ENCODE measurements at places on chromosomes 12 and 14.

- DNase-seq, result no peak
These were observed 426.8 kb downstream of the VRK1 start for GRCh38 chr14:97224016-97224415.

- DNase-seq, result no peak
These were observed 20.8 kb downstream of the MLXIP start for GRCh38 chr12:122099280-122099749.

DNA sequence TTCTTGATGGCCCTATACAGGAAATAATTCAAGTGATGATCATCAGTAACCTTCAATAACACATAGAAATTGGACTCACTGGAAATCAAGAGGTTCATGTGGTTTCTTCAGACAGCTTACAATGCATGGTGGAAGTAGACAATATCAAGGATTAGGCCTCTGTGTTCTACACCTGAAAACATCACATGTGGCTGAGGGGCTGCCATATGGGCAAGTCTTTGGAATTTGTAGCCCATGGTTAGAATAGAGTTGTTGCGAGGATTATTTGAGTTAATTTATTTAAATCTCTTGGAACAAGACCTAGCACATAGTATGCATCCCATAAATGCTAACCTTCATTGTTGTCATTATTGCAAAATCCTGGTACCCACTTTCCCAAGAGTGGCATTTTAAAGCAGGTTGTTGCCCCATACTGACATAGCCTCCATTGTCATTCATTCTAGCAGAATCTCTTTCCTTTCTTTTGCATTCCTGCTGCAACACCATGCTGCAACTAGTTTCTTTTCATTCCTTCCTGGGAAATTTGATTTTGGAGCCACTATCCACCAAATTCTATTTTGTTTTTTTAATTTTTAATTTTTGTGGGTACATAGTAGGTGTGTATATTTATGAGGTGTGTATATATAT lies 352.7 kb upstream of the NAV3 start:
- no peak for DNase-seq

DNA sequence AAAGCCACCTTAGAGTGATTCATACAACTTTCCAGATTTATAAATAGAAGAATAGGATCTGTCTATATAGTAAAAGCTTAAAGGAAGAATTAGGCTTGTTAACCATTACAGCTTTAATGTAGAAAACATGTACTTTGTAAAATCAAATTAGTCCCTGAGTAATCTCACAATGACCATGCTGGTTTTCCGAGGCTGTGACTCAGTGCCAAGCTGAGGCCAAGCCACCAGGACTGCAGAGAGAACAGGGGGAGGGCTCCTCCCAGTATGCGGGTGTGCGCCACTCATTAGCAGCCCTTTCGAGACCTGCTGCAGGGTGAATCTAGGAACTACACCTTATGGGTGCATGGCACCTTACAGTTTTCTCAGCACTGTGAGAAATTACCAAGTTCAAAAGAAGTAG lies 167.0 kb downstream of the EFCAB11 start:
- no peak for DNase-seq

DNA sequence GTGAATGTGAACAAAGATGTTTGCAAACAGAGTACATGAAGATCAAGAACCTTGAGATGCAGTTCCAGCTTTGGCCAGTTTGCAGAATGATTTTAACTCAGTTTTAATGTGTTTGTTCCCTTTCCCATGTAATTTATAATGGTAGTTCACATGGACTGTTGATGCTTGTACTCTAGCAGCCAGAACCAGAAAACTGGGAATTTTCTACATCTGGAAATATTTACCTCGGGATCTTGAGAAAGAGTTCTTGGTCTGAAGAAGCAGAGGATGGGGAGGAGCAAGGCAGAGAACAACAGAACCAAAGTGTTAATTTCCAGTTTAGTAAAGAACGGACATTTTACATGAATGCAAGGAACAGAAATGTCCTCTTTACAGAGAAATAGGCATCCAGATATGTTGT lies 37.0 kb upstream of the PMCH start:
- DNase-seq, result no peak

DNA sequence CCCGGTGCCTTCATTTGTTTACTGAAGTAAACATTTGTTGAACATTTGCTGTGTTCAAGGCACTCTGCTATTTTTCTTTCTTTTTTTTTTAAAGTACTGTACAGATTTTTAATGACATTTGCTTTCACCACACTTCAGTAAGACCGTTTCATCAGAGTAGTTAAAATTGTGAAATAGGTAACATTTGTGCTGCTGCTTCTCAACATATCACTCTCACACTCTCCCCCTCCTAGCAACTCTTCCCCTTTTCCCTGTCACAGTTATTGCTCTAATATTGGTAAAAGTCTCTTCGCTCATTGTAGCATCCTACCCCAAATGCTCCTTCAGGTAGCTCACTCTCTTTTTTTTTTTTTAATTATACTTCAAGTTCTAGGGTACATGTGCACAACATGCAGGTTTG lies 49.6 kb downstream of the SRGAP1 start:
- DNase-seq, result no peak

DNA sequence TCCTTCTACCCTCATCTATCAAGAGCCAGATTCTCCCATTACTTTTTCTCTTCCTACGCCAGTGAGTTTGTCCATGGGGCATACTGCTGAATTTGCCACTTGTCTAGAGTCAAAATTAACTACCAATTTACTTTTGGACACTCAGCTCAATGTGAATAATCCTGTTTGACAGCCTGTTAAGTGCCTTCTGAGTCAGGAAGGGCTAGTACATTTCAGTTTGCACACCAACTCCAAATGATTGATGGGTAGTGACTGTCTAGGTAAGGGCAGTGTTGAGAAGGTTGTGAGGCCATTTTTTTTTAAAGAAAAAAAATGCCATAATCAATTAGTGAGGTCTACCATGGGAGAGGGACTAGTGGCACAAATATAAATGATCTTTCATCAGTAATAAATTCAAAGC lies 21.8 kb upstream of the TRIM9 start:
- DNase-seq, result no peak

GRCh38 chr12:56723889-56724700 lies 1.0 kb downstream of the NACA start:
- peak; percentile 40 for DNase-seq

GRCh38 chr12:116320791-116321217 lies 43.3 kb upstream of the MED13L start:
- DNase-seq, result no peak

GRCh38 chr12:133120385-133121191 lies 9.5 kb downstream of the ZNF891 start:
- DNase-seq, result no peak

GRCh38 chr14:53509276-53510244 lies 356.4 kb upstream of the DDHD1 start:
- DNase-seq, result no peak

DNA sequence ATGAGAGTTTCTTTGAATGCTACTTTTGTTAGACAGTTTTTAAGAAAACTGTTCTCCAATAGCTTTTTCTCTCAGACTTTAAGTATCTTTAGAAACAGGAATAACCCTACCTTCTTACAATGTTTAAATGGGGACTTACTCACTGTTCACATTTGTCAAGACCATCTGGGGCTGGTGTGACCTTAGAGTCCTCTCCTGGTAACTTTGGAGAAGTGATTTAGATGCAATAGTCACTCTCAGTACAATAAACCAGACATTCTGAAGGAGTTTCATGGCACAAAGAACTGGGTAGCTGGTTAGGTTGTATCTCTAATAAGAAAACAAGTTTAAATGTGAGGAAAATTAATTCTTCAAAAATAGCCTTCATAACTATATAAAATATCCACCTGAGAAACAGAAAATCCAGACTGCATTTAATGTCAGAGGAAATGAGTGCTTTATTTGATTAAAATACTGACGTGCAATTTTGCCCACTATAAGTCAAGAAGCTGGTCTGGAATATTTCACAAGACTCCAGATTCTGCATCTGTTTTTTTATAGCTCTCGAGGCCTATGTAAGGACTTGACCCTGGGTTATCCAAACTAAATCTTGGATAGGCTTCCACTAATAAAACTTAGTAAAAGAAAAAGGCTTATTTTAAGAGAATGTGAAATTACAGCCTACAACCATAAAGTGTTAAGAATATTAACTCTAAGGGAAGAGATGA lies 108.7 kb downstream of the PTGER2 start:
- DNase-seq, result no peak

DNA sequence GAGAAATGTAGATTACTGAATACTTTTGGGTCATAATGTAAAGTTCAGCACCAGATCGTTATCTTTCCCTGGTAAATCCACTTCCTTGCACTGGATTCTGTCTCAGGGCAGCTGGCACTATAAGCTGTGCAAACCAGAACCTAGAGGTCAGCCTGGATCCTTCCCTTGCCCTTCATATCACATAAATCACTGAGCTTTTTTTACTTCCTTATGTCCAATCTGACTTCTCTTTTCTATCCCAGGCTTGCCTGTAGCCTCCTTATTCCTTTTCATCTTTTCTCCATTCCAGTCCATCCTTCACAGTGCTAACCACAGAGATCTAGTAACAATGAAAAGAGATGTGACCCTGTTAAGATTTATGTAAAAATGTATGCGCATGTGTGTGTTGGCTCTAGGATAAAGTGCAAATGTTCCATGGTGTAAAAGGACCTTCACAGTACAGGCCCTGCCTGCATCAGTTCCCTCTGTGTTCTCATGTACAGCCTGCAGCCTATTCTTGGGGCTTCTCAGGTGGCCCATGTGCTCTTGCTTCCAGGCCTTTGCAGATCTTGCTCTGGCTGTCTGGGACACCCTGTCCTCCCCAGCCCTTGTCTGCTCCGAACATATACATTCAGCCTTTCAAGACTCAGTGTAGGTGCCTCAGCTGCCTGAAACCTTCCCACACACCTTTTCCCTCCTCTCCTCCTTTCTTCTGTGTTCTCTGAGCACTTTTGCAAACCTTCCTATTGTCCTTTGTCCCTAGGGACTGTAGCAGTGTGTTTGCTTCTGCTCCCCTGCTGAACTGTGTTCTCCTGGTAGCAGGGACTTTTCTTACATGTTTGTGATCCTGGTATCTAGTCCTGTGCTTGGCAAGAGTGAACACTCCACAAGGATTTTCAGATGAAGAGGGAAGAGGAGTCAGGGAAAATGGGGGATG lies 30.0 kb downstream of the PELI2 start:
- no peak for DNase-seq

DNA sequence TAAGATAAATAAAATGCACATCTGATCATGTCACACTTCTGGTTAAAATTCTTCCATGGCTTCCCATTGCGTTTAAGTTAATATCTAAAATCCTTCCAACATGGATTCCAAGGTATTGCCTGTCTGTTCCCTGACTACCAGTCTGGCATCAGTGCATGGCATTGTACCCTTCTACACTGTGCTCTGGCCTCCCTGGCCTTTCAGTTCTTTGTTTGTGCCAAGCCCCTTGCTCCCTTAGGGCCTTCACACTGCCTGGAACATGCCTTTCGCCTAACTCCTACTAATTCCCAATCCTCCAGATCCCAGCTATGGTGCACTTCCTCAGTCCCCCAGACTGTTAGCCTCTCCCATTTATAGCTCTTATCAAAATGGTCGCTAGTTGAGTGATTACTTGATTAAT lies 6.3 kb downstream of the CIPC start:
- DNase-seq, result no peak

GRCh38 chr12:44510510-44510909 lies 365.6 kb downstream of the NELL2 start:
- DNase-seq, result no peak

GRCh38 chr14:21804981-21805380 lies 131.4 kb upstream of the OR4E1 start:
- DNase-seq, result no peak

- no peak for DNase-seq
These were observed 71.1 kb upstream of the MDM1 start for GRCh38 chr12:68403296-68403695.

- peak; percentile 68 for DNase-seq
These were observed 1.4 kb downstream of the MAP3K9 start for GRCh38 chr14:70807898-70808415.

GRCh38 chr12:5516371-5517241 lies 84.7 kb downstream of the NTF3 start:
- no peak for DNase-seq

GRCh38 chr12:27505761-27506160 lies 18.2 kb upstream of the PPFIBP1 start:
- no peak for DNase-seq

GRCh38 chr14:51750542-51750941 lies 98.8 kb downstream of the FRMD6 start:
- DNase-seq, result no peak

- DNase-seq, result peak; percentile 47
These were observed 389.6 kb upstream of the DDHD1 start for GRCh38 chr14:53542732-53543131.

- DNase-seq, result no peak
These were observed 35.8 kb downstream of the SPATA7 start for GRCh38 chr14:88421286-88421685.

- DNase-seq, result no peak
These were observed 37.7 kb downstream of the NEUROD4 start for GRCh38 chr12:55057481-55057880.

- DNase-seq, result peak; percentile 57
These were observed 70.9 kb downstream of the MON2 start for GRCh38 chr12:62537551-62537950.

DNA sequence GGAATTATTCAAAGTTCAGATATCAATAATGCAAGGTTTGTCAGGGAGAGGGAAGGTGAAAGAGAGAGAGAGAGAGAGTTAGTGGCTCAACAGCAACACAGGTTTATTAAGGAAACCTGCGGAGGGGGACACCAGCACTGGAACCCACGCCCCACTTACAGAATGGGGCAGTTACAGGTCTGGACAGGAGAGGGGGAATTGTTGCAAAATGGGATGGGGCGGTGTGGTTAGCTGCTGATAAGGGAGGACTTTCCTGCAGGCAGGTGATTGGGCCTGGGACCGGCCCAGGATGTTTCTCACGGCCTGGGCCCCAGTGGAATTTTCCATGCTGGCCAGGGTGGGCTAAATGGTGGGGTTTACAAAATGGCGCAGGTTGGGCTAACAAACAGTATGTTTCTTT lies 278.2 kb upstream of the SLC16A7 start:
- no peak for DNase-seq

- DNase-seq, result no peak
These were observed 216.0 kb upstream of the FKBP4 start for GRCh38 chr12:2578772-2579171.

GRCh38 chr14:65847075-65847847 lies 434.7 kb downstream of the FUT8 start:
- no peak for DNase-seq

DNA sequence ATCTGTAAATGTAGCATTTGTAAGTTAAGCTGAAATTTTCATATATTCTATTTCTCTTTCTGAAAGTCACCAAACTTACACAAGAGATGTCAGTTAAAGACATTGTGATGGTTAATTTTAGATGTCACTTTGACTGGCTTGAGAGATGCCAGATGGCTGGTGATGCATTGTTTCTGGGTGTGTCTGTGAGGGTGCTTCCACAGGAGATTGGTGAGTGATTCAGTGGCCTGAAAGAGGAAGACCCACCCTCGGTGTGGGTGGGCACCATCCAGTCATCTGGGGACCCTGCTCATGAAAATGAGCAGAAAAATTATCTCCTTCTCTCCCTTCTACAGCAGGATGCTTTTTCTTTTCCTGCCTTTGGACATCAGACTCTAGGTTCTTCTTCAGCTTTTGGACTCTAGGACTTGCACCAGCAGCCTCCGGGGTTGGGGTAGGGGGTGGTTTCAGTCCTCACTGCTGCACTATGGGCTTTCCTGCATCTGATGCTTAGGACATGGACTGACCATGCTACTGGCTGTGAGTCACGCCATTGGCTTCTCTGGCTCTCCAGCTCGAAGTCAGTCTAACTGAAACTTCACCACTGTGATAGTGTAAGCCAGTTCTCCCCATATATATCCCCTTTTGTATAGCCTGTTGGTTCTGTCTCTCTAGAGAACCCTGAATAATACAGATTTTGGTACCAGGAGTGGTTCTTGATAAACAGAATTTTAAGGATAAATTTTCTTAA lies 20.9 kb downstream of the PDE6H start:
- DNase-seq, result no peak
